ENCODE measurements at places on chromosomes 6 and 20. TPM values are rescaled to one million over a fixed set of nuclear protein-coding genes. Genes with fewer than 3 reads are reported as not detected.

DNA sequence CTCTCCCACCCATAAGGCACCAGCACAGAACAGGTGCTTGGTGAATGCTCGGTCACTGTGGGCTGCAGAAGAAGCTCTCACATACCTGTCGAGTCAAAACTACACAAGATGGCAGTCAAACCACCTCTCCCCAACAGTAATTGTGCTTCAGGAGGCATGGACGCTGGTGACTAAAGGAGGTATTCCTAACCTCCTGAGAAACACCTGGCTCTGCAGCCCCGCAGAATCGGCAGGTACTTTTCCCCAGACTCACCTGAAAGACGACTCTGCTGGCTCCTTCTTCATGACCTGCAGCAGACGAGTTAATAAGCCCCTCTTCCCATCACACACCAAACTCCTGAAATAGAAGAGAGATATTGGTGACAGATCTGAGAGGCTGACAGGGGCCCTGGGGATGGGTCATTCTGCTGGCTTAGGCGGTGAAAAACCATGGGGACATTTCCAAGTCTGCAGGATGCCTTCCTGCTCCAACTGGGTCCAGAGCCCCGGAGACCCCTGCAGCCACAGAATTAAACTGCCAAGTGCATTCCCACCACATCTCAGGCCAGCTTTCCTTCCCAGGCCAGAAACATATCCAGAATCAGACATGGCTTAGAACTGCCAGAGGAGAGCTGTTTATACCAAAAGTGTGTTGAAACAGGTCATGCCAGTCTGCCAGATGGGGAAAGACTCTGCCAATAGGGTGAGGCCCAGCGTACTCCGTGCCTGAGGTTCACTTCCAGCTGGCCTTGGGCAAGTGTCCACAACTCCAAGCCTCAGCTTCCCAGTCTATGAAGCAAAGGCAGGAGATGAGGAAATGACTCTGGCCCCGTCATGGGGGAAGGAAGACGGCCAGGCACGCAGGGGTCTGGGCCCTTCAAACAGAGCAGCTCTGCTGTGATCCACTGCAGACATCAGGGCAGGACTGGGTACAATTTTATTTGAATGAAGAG is 53.0 kb downstream of the MYH7B start:
- H3K27ac ChIP-seq, result no peak overlapping the region
- H3K4me3 ChIP-seq, result no peak overlapping the region
- H3K4me1 ChIP-seq, result no peaks in the 10 kb centered on the region
- DNase-seq, result peak; percentile 20
- no peaks in the 10 kb centered on the region for H3K27me3 ChIP-seq

Gene GGT7
- total RNA-seq, result 36.0 TPM

DNA sequence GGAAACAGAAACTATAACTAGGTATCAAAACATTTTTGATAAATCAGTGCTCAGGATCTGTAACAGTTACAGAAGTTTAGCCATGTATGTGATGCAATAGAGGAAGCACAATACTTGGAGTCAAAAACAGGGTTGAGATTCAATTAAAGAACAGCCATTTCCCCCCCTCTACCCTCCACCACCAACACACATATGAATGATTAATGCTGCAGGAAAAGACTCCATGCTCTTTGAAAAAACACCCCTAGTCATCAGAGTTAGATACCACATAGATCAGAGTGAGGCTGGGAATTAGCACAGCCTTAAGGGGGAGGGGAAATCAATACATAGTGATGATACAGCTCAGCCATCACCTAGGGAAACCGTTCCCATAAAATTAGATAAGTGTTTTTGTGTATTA is 108.9 kb upstream of the EMILIN3 start:
- H3K4me3 ChIP-seq, result no peak overlapping the region
- no peaks in the 10 kb centered on the region for H3K27me3 ChIP-seq
- no peaks in the 10 kb centered on the region for H3K4me1 ChIP-seq
- DNase-seq, result no peak

- no peaks in the 10 kb centered on the region for H3K27me3 ChIP-seq
- DNase-seq, result no peak
- no peaks in the 10 kb centered on the region for H3K4me1 ChIP-seq
- no peak overlapping the region for H3K4me3 ChIP-seq
These were observed 155.9 kb upstream of the UST start for GRCh38 chr6:148590883-148591282.

DNA sequence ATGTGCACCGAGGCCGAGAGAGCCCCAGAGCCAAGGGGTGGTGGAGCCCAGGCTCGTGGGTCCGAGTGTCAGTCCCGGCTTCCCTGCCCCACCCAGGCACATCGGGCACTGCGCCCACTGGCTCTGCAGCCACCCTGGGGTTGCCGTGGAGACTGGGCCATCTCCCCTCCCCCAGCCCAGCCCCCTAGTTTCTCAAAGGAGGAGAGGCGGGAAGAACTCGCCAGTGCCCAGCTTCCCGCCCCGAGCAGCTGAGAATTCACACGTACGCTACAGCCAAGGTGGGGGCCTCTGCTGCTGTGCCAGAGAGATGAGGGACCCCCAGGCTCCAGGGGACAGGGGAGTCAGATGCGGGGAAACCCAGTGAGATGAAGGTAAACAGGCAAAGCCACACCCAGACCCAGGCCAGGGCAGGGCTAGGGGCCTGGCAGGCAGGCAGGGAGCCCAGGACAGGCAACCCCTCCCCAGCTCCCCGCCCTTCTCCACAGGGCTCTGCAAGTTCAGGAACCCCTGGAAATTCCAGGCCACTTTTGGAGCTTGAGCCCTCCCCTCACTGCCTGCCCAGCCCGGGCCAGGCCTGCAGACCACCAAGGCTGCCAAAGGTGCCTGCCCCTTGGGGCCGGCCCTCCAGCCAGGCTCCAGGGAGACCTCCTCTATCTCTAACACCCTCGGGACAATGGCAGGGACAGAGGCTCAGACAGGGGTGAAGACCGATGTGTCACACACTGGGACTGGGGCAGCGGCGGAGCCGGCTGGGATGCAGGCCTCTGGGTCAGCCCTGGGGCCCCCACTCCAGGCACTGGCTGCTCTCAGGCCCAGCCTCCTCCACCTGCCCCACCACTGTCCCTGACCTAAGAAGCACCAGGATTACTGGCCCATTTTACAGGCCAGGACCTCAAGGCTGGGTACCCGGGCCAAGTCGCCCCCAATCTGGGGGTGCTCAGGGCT is 6.0 kb downstream of the LAMA5 start:
- H3K27ac ChIP-seq, result peak overlapping the region; percentile 81
- no peaks in the 10 kb centered on the region for H3K27me3 ChIP-seq
- peaks cover 46% of the 10 kb centered on the region for H3K4me1 ChIP-seq

Data from endodermal cell (in vitro differentiated cells).